NCI-H2029 treated with DMSO at 0.1 percent for 48 hours (cell line): ENCODE measurements at places on chromosomes 7 and 10.

DNA sequence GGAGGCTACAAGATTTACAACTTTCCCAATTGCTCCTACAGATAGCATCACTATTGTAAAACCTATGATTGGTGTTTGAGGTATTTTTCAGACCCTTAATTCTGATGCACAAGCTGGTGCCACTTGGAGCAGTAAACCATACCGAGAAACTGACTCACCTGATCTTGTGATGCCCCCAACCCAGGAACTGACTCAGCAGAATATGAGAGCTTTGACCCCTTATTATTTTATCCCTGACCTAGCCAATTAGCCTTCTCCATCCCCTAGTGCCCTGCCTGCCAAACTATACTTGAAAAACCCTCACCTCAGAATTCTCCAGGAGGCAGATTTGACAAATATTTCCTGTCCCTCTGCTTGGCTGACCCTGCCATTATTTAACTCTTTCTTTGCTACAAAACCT is 585.9 kb upstream of the GHITM start:
- DNase-seq: no peak

DNA sequence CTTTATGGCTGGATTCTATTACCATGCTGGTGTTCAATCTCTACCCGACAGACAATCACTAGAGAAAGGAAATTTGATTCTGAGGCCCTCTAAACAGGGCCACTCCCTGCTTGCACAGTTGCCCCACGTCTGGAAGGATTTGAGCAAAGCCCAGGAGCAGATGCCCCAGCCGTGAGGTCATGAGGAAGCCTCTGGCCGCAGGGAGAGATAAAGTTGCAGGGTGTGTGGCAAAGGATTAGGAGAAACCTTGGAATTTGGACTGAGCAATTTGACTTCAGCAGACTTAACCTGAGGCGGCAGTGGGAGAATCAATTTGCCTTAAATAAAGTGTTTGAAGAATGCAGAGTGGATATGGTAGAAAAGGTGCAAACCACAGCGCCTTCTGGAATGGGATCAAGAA is 40.2 kb upstream of the KLF6 start:
- DNase-seq: no peak

- no peak for DNase-seq
Observed at GRCh38 chr10:29946953-29947700, 112.3 kb downstream of the JCAD start.

GRCh38 chr7:2003451-2003930 is 229.3 kb downstream of the MAD1L1 start:
- DNase-seq: no peak

GRCh38 chr7:112421666-112422486 is 28.4 kb upstream of the IFRD1 start:
- DNase-seq: no peak

DNA sequence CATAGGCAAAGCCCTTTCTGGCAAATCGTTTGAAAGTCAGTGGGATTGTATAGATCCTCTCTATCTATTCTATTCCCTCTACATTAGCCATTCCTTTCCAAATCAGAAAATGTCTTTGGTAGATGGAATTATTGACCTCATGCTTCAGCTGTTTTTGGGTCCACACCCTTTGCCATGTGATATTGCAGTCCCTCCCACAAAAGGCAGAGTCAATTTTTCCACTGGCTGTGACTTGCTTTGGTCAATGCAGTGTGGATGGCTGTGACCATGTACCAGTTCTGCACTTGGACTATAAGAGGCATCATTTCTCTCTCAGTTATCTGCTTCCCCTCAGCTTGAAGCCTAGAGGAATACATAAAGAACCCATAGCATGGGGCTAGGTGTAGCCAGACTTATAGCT is 332.9 kb downstream of the PTEN start:
- no peak for DNase-seq

DNA sequence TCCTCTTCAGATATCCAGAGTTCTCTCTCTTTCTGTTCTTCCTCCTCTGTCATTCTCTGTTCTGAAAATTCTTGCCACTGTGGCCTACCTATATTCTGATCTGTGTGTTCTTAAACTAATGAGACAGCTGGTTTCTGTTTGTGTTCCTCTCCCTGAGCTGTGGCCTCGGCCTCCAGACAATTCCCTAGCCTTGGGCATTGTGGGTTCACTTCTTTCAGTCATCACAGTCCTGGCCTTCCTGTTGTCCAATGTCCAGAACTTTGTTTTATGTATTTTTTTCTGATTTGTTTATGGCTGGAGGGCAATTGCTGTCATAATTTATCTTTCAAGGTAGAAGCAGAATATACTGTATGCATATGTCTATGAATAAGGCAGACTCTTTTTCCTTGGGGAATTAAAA is 173.2 kb upstream of the MTPN start:
- DNase-seq: no peak
